Kidney glomerular epithelial cell (primary cell): ENCODE measurements at places on chromosomes 5 and 9.

DNA sequence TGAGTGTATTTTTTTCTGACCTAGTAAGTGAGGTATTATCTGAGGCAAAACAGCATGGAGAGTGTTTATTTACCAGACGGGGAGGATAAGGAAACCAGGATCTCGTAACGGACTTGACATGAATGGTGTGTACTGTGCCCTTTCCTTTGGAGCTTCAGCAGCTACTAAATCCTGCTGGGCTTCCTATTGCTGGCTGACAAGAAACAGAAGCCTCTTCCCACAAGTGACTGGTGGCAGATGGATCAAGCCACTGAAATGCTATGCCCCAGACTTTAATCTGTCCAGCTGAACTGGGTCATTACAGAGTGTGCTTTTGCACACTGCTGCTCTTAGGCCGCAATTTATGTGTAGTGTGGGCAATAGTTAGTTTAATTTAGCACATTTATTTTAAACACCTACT is 162.7 kb upstream of the MRPS30 start:
- DNase-seq = no peak

- DNase-seq = peak; percentile 19
Observed at GRCh38 chr5:146321571-146321970, 17.1 kb upstream of the POU4F3 start.

- DNase-seq = no peak
Observed at GRCh38 chr5:179615203-179615602, 8.3 kb downstream of the HNRNPH1 start.

DNA sequence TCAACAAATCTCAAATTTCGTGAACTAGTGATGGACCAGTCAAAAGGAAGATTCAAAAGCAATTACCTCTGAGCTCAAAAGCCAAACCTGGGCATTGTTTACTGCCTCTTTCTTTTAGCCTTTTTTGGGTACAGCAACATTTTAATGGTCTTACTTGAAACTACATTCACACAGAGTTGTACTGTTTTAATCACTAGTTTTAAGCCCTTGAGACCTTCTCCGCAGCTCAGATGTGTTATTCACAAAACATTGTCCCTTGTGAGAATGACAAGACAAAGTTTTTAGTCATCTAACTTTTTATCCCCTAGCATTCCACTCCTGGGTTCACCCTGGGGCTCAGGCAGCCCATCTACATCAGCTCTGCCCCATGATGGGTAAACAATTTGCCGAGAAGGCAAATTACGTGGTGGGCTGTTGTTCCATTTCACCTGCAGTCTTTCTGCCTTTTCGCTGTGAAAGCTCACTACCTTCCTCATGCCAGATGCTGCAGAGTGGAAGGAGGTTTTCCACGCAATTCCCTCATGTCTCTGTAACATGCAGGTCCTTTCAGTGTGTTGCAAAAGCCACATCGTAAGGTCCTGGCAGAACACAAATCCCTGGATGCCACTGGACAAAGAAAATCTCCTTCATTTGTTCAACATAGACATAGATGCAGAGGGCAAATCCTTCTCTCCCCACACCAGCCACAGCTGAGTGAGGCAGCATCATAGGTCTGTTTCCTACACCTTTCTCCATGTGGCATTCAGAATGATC is 175.7 kb downstream of the EBF1 start:
- no peak for DNase-seq

DNA sequence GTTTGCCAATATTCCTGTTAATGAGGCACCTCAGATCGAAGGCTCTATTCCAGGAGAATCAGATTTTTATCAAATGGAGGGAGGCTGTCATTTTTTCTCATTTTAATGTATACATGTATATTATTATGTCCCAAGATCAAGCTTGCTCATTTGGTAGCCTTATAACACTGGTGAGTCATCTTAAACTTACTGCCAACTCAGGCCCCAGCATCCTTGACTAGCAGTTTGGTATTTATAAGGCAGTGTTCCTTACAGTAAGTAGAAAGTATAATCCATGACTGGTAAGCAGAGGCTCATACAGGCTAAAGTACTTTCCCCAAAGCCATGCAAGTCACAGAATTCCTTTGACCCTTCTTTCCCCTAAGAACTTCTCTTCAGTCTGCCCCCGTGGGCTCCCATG is 90.7 kb upstream of the NR3C1 start:
- no peak for DNase-seq

GRCh38 chr5:177111720-177112394 is 21.7 kb upstream of the NSD1 start:
- DNase-seq = no peak

DNA sequence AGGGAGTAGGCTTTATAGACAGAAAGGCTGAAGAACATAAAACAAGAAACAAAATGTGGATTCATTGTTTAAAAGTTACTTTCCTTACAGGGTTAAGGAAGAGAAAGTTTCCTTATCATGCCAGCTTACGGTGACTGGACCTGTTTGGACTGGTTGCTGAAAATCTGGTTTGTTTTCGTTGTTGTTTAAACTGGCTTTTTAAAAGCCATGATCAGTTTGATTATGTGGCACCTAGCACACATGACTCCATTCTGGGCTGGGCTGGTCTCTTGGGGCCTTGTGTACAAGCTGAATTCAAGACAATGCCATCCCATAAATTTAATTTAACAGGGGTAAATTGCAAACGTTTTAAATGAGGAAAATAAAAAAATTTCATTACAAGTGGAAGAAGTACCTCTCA is 18.4 kb upstream of the ZNF474 start:
- no peak for DNase-seq

DNA sequence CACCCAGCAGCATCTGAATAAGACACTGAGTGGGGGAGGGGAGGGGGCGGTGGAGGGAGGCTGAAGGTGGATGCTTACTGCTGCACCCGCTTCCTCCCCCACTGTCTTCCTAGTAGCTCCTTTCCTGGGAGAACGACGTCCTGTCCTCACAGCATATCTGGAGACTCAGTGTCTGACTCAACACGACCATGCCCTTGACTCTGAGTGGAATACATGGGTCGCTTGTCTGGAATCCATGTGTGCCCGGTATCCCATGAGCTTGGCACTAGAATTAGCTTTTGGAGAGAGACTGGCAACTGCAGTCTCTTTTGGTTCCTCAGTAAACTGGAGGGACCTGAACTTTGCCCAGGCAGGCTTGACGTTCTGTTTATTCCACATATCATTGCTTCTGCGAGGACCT is 125.4 kb upstream of the FAM120A start:
- DNase-seq = no peak

GRCh38 chr5:126544087-126544740 is 50.8 kb downstream of the ALDH7A1 start:
- DNase-seq = peak; percentile 21

- peak; percentile 12 for DNase-seq
Observed at GRCh38 chr9:6090277-6091210, 75.1 kb upstream of the RANBP6 start.

DNA sequence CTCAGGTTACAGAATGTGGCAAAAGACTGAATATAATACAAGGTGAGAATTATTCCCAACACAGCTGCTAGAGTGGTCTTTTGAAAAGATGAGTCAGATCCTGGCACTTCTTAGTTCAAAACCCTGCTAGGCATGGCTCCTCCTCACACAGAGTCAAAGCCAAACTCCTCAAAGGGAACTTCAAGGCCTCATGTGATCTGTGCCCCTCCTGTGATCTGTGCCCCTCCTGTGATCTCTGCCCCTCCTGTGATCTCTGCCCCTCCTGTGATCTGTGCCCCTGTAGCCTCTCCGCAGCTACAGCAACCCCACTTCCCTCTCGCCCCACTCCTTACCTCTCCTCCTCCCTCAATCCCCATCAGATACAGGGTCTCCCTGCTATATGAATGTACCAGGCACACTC is 525.5 kb upstream of the CCNG1 start:
- DNase-seq = no peak

DNA sequence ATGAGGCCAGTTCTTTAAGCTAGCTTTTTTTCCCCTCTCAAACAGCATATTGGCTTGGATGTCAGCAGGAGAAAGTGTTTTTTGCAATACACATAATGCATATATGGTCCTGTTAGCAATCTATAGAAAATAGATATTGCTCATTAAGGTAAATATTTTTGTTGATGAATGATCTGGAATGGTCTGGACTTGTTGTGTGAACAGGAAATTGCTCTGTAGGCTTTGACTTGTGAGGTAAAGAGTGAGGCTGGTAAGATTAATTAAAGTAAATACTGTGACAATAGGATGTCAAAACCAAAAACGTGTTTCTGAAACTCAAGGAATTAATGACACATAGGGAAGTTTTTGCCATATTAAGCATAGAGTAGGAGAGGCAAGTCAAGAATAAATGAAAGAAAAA is 176.0 kb downstream of the TRIO start:
- no peak for DNase-seq

- peak; percentile 53 for DNase-seq
Observed at GRCh38 chr5:73625944-73626811, at the start of gene ARHGEF28. ARHGEF28 (plus strand) TSS chr5:73626196; CDS start chr5:73684852, 58,656 bp downstream.

DNA sequence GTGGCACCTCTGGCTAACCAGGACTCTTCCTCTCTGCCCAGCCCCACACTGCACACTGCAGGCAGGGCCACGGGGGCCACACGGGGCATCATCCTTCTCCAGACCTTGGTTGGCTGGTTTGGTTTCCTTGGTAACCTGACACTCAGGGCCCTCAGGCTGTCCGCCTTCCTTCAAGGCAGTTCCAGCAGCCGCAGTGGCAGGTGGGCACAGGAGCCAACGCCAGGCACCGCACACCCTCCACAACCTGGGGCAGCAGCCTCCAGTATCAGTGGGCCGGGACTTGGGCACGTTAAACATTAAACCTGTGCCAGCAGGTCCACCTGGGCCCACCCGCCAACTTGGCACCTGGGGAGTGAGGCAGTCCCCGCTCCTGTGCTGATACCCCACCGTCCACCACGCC is 1.9 kb downstream of the NPDC1 start:
- no peak for DNase-seq

- DNase-seq = no peak
Observed at GRCh38 chr5:128527077-128527476, 11.0 kb downstream of the FBN2 start.

DNA sequence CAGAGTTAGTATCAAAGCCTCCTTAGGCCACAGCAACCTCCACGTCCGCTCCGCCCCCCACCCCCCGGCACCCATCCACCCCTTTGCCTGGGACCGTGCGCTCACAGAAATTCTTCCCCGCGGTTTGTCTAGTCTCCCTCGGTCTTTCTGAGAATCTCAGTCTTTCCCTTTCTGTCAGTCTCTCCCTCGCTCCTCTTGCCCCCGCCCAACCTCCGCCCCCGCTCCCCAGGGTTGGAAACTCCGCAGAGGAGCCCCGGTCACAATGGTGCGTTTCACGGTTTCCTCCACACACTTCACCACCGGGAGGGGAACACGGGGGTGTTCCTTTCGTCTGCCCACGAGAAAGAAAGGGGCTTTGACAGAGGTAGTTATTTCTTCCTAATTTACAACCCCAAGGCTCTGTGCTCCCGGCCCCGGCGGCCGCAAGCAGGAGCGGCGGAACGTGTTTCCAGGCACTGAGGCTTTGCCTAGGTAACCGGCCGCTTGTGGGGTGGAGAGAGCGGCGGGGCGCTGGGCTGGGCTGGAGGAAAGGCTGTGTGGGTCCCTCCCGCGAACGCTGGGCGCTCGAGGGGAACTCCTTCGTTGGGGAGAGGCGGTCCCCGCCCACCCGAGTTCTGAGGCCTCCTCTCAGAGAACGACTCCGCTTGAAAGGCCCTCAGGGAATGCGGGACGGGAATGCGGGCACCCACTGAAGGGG is 2.1 kb downstream of the NR4A3 start:
- DNase-seq = no peak

GRCh38 chr5:69007163-69007562 is 86.7 kb upstream of the SLC30A5 start:
- DNase-seq = no peak
